G401 (cell line): ENCODE measurements at places on chromosomes 4 and X. TPM values are rescaled to one million over a fixed set of nuclear protein-coding genes. Genes with fewer than 3 reads are reported as not detected.

- DNase-seq, result no peak
Observed at GRCh38 chrX:21870494-21870893, 14.7 kb downstream of the YY2 start.

GRCh38 chrX:99603091-99603814 lies 806.8 kb downstream of the PCDH19 start:
- no peak for DNase-seq

DNA sequence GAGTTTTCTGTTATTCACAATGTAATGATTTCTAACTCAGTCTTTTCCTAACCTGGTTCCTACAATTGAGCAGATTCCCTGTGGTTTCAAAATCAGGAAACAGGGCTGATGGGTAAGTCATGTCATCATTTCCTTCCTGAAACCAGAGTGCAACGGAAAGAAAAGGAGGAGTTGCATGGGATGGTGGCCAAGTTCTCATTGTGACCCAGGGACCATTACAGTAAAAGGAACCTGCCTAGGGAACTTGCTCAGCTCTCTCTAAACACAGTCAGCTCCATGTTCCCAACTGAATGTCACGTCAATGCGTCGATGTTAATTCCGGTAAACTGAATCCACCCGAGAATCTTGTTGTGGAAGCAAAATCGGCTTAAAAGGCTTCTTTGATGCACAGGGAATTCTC lies 51.2 kb downstream of the LGI2 start:
- peak; percentile 8 for DNase-seq

GRCh38 chrX:119186763-119187162 lies 49.3 kb upstream of the PGRMC1 start:
- no peak for DNase-seq

Gene GABRA4
- total RNA-seq, result not detected in 2 replicates

DNA sequence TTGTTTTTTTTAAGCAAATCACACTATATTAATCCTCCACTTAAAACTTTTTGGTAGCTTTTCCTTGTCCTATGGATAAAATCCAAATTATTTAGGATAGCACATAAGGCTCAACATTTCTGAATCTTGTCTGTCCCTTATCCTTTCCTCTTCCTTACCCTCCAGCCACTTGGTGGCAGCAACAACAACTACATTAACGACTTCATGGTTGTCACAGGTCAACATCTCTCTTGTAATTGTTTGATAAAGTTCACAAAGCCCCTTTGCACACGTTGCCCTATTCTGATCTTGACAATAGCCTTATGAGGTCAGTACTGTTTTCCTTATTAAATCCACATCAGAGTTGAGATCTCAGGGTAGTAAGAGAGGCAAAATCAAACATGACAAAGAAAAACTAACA lies 269.0 kb upstream of the PABPC4L start:
- DNase-seq, result peak; percentile 1

Gene ZNF157
- total RNA-seq, result 0.25 and 0.44 TPM in 2 replicates

Gene ANXA10
- total RNA-seq, result not detected in 2 replicates

GRCh38 chrX:109848461-109849050 lies 115.5 kb upstream of the ACSL4 start:
- no peak for DNase-seq

GRCh38 chr4:87060957-87061356 lies 126.1 kb downstream of the AFF1 start:
- DNase-seq, result no peak

- DNase-seq, result no peak
Observed at GRCh38 chrX:19750783-19751467, 136.5 kb downstream of the SH3KBP1 start.

Gene MMRN1
- total RNA-seq, result 145 and 225 TPM in 2 replicates

DNA sequence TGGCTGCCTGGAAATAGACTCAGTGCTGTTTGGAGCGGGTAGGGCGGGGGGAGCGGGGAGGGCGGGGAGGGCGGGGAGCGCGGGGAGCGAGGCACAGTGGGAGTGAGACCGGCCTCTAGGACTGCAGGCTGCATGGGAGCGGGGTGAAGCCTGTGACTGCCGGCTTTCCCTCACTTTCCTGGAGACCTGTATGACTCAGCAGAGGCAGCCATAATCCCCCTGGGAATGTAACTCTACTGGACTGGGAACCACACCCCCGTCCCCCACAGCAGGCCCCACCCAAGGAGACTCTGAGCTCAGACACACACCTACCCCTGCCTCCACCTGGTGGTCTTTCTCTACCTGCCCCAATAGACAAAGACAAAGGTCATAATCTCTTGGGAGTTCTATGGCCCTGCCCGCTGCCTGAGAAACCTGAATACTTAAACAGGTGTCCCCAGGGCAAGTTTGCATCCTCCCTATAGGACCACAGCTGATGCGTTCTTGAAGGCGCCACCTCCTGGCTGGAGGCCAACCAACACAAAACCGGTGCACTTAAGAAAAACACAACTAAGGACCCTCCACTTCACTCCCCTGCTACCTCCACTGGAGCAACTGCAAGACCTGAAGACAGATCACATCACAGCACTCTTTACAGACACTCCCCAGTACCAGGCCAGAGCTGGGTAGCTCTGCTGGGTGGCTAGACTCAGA lies 18.0 kb downstream of the HDAC8 start:
- no peak for DNase-seq

DNA sequence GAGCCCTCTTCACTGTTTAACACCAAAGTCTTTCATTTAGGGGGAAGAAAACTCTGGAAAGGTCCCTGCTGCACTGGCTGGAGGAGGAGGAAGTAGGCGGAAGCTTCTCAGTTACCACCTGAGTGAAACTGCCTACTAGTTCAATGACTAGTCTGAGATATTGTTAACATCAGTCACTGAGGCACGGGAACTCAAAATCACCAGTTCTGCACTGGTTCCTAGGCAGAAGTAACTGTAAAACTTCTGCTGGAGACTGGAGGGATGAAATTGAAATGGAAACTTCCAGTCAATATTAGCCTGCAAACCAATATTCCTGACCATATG lies 178.3 kb downstream of the SNCA start:
- DNase-seq, result no peak

GRCh38 chrX:6718766-6719165 lies 183.8 kb upstream of the VCX3A start:
- DNase-seq, result no peak

Gene ARHGEF38
- total RNA-seq, result not detected in 2 replicates

GRCh38 chr4:104352211-104352610 lies 142.5 kb downstream of the CXXC4 start:
- no peak for DNase-seq

DNA sequence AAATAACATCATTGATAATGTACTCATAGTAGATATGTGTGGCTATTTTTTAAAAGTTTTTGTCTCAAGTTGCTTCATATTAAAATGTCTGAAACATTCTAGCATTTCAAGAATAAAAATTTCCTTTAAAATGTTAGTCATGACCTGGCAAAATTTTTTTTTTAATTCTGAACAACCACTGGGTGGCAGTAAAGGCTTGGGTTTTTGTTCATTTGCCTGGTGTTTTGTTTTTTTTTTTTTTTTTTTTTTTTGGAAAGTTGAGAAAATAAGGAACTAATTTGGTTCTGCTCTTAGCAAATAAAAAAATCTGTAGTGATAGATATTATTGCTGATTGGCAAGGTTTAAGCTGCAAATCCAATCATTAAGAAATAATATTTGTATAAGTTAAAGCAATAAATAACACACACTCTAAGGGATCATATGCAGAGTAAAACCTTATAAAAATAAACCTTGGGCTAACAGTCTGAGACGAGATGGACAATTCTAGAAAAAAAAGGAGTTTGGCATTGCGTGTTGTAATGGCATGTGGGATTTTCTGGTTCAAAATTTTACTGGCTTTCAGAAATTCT lies 81.4 kb downstream of the CEP44 start:
- peak; percentile 13 for DNase-seq

Gene SRD5A3
- total RNA-seq, result 7.9 and 13.4 TPM in 2 replicates
